Mesenteric fat pad (tissue), 1 donor: ENCODE measurements at places on chromosomes 5 and 9. TPM values are rescaled to one million over a fixed set of nuclear protein-coding genes. Genes with fewer than 3 reads are reported as not detected.

DNA sequence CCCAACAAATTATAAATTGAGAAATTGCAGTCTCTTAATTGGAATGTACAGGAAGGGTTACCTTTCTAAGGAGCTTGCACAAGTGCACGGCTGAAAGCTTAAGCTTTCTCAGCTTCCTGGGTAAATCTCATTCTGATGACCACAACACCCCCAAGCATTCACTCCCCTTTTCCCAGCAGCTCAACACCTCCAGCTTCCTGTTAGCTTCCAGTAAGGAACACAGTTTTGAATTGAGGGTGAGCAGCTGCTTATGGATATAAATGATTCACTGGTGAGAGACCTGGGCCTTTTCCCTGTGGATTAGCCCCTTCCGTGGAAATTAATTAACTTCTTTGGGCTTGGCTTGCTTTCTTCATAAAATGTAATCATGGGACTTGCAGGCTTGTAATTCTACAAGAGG lies 101.2 kb downstream of the SLC28A3 start:
- DNase-seq: no peak

DNA sequence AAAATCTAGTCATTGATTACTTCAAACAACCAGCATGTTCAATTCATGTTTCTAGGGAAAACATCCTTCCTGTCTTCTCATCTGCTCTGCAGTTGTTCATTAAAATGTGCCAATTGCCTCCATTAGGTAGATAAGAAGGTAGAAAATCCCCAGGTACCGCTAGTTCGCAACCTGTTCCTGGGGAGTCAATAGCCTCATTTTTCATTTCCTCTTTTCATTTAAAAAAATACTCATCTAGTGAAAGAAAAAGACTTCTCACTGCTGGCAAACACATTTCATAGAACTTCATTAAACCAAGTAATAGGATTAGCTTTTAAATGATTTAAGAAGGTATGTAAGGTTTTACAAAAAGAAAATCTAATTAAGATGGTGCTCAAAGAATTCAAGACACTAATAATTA lies 113.3 kb downstream of the MARCHF11 start:
- DNase-seq: no peak

- peak; percentile 24 for DNase-seq
These were observed 34.3 kb downstream of the ROR2 start for GRCh38 chr9:91915524-91916263.

- DNase-seq: no peak
These were observed 1090.4 kb downstream of the PTPRD start for GRCh38 chr9:9522406-9522805.

DNA sequence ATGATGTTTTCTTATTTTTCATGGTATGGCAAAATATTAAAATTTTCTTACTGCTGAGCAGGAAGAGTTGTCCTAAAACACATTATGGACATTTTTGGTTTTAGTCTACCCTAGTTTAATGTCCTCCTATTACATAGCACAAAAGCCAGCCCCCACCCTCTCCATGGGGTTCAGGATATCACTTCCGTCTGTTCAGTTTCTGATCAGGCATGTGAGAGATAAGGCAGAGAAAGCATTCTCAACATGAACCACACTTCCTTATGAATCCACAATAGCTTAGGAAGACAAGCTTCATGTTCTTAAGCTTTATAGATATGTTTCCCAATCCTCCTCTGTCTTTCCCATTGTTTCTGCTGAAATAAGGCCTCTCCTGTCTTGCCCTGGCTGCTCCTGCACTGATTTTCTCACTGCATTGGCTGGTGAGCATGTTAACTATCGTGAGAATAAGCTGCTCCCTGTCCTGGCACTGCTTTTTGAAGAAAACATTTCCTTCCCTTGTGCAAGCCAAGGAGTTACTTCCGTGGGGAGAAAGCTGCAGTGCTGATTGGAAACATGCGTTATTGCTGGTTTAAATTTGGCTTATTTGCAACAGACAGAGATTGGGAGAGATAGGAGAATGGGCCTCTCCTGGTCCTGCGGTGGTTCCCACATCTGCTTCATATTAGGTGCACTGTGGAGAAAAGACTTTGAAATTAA lies 260.3 kb upstream of the RPS23 start:
- no peak for DNase-seq

GRCh38 chr5:96226941-96227552 lies 206.0 kb downstream of the PCSK1 start:
- DNase-seq: no peak

SLC25A48 gene
- total RNA-seq: not detected

DNA sequence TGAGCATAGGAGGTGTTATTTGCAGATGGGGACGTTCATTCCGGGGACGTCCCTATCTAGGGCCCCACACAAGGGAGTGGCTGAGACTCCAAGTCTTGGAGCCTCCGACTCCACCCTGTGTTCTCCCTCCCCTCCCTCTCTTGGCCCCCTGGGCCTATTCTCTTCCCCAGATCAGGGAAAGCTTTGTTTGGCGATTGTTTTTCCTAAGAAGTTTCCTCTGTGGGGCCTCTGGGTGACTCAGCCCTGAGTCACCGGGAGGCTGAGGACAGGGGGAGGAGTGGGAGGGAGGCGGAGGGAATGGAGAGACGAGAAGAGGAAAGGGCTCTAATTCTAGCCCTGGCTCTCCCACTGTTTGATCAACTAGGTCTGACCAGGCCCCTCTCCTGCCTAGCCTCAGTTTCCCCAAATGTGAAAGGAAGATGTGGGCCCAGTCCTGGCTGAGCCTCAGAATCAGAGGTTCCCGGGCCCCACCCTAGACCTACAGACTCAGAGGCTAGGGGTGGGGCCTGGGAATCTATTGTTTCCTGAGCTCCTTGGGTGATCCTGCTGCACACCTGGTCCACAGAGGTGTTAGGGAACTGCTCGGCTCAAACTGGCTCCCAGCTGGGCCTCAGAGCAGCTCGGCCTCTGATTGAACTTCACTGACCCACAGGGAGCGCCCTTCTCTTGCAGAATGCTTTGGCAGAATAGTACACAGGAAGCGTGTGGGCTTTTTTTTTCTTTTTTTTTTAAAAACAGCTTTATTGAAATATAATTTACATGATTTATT lies 19.2 kb downstream of the GSN start:
- peak; percentile 90 for DNase-seq

DNA sequence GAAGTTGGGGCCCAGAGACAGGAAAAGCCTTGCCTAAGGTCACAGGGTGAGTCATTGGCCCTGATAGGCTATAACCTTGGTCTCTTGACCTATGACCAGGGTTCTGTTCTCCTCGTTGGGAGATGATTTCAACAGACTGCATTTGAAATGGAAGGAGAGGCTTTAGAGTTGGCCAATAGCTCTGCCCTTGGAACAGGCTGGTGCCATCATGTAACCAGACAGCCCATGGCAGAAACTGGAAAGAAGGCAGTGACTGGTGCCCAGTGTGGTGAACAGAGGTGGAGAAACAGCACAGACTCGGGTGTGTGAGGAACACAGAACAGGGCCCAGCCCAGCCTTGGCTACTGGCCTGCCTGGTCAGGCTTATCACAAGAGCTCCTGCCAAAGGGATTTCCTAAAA lies 109.8 kb upstream of the SLC25A48 start:
- DNase-seq: no peak

DNA sequence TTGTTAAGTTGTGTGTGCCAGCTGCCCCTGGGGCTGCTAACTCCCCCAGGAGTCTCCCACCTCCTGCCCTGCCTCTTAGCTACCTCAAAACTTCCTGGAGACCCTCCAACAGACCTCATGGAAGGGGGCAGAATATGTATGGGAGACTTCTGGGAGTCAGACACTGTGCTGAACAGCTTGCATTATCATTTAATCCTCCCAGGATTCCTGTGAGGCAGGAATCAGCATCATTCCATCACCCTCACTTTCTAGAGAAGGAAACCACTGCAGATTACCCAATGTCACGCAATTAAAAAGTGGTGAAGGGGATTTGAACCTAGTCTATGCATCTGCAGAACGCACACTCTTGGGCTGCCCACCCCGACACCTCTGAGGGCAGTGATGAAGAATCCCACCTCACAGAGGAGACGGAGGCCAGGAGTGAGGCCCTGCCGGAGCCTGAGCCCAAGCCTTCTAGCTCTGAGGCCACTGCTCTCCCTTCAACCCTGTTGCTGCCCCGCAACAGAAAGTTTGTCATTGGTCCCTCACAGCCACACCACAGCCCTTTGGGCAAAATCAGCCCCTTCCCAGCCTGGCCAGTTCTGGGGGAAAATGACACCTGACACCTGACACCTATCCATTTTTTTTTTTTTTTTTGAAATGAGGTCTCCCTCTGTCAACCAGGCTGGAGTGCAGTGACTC lies 30.3 kb upstream of the IL17B start:
- no peak for DNase-seq

DNA sequence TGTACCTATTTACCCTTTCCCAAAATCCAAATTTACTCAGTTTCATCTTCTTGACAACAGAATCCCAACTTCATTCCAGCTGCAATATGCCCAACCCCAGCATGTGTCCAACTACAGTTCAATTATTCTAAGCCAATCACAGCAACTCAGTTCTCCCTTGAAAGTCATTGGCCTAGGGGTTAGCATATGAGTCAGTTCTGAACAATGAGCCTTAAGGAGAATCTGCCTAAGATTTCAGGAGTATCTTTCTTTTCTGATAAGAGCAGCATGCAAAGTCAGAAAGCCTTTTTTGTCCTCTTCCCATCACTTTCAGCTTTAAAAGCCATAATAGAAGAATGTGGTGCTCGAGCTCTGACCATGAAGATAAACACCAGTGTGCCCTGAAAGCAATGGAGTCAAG lies 44.4 kb upstream of the RASGRF2 start:
- no peak for DNase-seq

GRCh38 chr9:92328225-92328624 lies 2.5 kb downstream of the CENPP start:
- DNase-seq: no peak

ARSB gene
- total RNA-seq: 16.7 TPM

GRCh38 chr9:36742264-36742663 lies 169.6 kb downstream of the MELK start:
- DNase-seq: no peak

DNA sequence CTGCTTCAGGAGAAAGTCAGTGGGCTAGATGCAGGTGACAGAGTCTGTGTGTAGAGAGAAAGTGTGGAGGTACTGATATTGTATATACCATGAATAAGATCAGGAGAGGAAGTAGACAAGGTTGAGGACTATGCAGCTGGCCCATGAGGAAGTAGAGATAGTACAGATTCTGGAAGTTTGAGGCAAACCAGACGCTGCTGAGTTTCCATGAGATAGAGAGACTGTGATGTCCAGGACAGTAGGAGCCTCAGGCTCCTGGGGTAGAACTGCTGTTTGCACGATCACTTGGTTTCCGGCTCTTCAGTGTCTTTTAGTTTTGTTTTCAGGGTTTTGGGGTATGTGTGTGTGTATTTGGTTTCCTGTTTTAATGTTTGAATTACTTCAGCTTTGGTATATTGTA lies 13.6 kb downstream of the OTULINL start:
- no peak for DNase-seq

DNA sequence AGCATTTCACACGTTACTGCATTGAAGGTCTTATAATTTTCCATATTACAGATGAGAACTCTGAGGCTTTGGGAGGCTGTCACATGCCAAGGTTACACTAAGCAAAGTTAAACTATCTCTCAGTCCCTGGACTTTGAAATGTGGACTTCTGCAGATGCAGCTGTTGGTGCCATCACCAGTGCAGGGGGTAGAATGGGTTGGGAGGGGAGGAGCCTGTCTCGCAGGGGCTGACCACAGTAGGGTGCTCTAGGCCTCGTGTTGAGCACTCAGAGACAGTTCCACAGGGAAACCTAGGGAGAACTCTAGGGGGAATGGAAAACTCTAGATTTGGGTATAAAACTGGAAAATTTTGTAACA lies 220.9 kb downstream of the MAPKAP1 start:
- DNase-seq: no peak

SVEP1 gene
- 359 TPM for total RNA-seq

LTC4S gene
- total RNA-seq: 9.6 TPM

ARSK gene
- 3.2 TPM for total RNA-seq

GRCh38 chr5:95840956-95841705 lies 18.6 kb upstream of the GLRX start:
- DNase-seq: no peak

GRCh38 chr5:135578685-135579341 lies at the start of gene CXCL14:
Gene CXCL14, minus strand, starts transcription at chr5:135578991. Its CDS starts 213 bp downstream, at chr5:135578778.
- no peak for DNase-seq

GRCh38 chr9:88653911-88654310 lies 118.9 kb downstream of the NXNL2 start:
- DNase-seq: no peak

SIT1 gene
- 1.3 TPM for total RNA-seq

DNA sequence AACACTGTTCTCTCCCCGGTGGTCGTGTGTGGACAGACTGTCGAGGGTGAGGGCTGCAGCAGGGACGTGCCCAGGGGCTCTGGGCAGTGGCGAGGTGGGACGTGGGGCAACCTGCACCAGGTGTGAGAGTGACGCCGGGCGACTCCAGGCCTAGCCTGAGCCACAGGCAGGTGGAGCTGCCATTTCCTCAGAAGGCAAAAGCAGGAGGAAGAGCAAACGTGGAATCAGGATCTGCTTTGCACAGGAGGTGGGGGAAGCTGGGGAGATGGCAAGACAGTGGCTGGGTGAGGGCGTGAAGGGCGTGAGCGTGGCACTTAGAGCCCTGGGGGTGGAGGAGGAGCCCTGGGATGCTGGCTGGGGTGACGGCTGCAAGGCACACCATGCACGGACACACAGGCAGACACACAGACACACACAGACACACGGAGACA lies 39.6 kb upstream of the NSMF start:
- DNase-seq: no peak

GRCh38 chr9:27482709-27483108 lies 41.4 kb upstream of the IFNK start:
- DNase-seq: no peak

DNA sequence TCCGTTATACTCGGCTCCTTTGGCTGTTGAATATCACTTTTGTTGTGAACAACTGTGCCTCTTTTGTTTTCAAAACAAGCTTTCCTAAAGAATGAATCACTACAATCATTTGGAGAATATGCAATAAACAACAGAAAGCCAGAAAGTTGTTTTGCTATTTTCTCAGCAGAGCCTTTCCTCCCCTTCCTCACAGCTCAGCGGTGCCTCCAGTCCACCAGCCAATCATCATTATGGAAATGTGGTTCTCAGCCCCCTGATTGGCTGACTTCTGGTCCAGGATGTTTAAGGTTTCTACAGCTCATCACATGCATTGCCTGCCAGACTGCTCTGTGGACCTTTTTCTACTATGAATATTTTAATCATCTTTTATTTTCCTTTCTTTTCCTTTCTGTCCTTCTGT lies 9.1 kb upstream of the ZNF608 start:
- no peak for DNase-seq

GRCh38 chr5:177509381-177509951 lies at the start of gene DOK3:
Gene DOK3, minus strand, starts transcription at chr5:177509826. Its CDS starts 286 bp downstream, at chr5:177509540.
- DNase-seq: no peak

GRCh38 chr5:30183795-30184194 lies 1009.7 kb upstream of the CDH6 start:
- DNase-seq: no peak

DNA sequence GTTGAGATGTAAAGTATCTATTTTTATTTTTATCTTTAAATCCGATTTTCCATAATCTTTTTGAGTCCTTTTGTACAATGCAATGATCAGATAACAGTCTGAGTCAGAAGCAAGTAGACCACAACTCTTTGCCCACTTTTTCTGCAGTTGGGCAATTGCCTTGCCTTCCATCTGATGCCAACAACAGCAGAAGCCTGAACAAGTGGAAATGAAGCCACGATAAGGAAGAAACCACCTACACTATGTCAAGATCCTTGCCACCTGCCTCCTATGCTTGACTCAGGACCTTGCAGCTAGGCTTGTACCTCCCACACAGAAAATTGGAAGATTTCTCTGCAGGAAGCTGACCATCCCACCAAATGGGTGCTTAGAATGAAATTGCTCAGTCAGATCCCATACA lies 78.6 kb downstream of the ANXA1 start:
- no peak for DNase-seq

- no peak for DNase-seq
These were observed 8.0 kb upstream of the UBAC1 start for GRCh38 chr9:135969064-135969683.

- peak; percentile 83 for DNase-seq
These were observed 9.3 kb downstream of the OBP2B start for GRCh38 chr9:133199648-133200321.
